Fibroblast of mammary gland (primary cell): ENCODE measurements at places on chromosomes 1 and 21.

DNA sequence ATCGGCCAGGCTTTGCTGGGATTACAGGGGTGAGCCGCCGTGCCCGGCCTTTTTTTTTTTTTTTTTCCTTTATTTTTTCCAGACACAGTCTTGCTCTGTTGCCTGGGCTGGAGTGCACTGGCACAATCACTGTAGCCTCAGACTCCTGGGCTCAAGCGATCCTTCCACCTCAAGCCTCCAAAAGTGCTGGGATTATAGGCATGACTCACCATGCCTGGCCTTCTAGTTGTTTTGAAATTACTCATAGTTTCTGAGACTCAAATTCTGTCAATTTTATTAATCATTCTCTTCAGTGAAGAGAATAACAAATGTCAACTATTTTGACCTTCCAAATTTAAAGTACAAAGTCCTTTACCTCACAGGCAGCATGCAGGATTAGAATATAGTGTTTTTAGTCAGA lies 374.5 kb downstream of the PLA2G4A start:
- DNase-seq = peak; percentile 54

DNA sequence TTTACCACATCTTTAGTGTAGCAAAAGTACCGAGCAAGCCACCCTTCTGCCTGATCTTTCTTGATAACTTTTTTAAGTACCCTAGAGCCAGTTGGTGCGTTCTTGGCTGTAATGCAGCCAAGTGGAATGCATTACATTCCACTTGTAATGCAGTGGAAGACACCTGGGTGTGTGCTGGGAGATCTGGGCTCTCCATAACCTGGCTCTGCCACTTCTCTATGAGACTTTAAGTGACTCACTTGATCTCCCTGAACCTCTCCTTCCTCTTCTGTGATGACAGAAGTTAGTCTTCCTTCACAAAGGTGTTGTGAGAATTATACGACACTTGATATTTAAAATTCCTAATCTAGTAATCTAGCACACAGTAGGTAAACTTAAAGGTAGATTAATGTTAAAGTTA lies 35.3 kb upstream of the NFIA start:
- DNase-seq = no peak

GRCh38 chr1:160569806-160570205 lies 9.5 kb downstream of the CD84 start:
- no peak for DNase-seq

DNA sequence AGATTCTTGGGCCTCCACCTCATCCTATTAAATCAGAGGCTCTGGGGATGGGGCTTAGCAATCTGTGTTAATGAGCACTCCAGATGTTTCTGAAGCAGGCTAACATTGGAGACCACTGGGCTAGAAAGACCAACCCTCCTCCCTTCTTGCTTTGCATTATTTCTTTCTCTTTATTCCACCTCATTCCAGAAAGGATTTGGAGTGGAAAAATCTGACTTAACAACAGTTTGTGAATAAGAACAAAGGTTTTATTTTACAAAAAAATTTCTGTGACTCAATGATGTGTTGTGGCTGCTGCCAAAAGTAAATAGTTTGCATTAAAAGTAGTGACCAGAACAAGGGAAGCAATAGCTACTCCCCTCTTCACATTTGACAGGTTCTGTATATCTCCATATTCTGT lies 79.4 kb downstream of the TGFB2 start:
- DNase-seq = no peak

DNA sequence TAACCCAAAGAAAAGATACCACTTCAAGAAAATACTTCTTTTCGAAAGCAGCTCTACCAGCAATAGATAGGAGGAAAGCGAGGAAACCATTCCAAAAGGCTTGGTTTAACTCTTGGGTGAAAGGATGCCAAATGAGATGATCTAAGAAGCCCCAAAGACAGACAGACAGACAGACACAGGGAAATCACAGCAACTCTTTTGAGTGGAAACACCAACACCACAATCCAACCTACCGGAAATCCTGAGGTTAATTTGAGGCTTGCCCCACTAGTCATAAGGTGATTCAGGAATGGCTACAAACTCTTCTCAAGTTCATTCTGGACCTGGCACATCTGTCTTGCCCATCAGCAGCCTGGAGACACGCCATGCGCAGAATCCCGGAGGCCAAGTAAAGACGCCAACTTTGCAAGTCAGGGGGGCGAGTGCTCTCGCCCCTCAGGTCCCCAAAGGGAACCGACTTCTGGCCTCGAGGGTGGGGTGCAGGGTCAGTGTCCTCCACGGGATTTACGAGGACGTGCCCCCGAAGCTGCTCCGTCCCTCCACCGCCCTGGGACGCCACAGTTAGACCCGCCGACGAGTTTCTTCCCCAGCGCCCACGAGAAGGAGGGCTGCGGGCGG lies 778 bp downstream of the EVI5 start:
- peak; percentile 68 for DNase-seq

DNA sequence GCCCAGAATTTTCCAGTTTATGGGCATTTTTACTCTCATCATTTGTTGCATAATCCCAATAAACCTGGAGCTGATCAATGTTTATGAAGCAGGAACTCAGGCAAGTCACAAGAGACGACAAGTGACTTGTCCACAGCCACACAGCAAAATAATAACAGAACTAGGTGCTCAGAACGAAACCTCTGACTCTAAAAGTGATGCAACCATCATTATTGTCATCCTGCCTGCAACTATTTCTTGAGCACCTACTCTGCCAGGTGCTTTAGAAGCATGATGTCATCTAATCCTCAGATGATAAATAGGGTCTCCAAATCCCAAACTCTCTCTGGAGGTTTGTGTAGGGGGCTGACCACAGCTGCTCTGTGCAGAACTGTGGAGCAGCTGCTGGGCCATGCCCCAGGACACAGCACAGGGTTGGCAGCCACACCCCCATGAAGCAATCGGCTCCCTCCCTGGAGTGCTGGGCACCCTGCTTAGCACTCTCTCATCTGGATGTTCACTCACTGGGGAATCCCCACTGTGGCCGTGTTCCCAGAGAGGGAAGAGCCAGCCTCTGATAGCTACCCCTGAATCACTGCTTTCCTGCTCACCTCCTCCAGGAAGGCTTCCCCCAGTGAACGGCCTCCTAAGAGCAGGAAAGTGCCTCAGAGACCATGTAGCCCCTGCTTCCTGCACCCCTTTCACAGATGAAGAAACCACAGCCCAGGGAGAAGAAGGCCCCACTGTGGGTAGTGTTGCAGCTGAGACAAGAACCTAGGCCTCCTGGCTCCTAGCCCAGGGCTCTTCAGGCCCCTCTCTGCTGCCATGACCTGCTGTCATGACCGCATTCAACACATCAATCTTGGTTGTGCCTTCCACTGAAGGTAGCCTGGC lies 2.1 kb downstream of the TTC22 start:
- peak; percentile 49 for DNase-seq

- DNase-seq = peak; percentile 88
These were observed 111.4 kb upstream of the HOOK1 start for GRCh38 chr1:59703226-59703917.

DNA sequence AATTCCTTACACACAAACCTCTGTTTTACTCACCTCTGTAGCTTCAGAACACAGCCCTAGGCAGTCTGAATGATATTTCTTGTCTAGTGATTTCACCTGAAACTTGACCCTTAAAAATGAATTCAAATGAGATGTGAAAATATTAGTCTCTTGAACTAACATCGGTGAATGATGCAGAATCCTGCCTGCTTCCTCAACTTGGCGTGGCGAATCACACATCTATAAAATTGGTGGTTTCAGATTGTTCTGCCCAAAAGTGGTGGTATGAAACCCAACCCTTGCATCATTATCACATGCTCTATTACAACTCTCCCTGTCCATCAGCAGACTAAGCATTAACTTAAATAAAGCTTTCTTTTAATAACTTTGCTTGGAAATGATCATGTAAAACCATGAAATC lies 26.9 kb upstream of the C1orf21 start:
- no peak for DNase-seq

DNA sequence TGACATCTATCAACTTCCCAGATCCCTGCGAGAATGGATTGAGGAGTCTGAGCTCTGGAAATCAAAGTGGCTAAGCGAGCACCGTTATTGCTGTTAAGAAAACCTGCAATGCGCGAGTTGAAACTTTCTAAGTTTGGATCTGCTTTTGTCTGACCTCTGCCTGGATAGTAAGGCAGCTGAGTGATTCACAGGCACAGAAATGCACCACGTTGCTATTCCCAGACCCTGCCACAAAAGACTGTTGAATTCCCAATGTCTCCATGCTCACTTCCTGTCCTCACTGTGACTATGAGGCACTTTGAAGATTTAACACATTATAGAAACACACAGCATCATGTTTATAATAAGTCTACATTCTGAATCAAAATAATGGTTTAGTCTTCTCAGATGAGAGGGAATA lies 27.1 kb upstream of the CNIH3 start:
- DNase-seq = peak; percentile 22

GRCh38 chr21:29232530-29233255 lies 66.0 kb upstream of the BACH1 start:
- peak; percentile 72 for DNase-seq

GRCh38 chr1:13916530-13916929 lies 216.5 kb downstream of the PRDM2 start:
- no peak for DNase-seq

GRCh38 chr1:205183676-205184335 lies 27.7 kb downstream of the DSTYK start:
- DNase-seq = peak; percentile 67

DNA sequence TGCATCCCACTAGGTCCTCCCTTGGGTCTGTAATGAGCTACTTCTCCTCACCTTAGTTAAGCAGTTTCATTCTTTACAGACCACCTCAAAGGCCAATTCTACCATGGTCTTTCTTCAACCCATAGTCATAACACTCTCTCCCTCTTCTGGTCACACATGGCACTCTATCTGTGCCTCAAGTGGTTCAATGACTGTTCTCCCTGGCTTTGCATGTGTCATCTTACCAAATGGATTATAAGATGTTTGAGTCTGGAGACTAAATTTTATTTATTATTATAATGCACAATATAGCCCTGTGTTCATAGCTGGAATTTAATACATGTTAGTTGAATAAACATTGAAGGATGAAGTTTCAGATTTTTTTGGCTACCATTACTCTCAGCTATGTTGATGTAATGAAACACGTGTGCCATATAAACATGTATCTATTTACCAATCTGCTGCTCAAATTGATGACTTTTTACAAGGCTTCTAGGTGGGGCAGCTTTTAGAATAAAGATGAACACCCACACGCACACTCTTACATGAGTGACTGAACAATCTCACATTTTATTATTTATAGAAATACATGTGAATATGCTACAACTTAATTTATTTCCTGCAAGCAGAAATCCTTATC lies 102.1 kb downstream of the RUNX1 start:
- DNase-seq = no peak

- DNase-seq = no peak
These were observed 9.1 kb downstream of the PLOD1 start for GRCh38 chr1:11943619-11944018.

DNA sequence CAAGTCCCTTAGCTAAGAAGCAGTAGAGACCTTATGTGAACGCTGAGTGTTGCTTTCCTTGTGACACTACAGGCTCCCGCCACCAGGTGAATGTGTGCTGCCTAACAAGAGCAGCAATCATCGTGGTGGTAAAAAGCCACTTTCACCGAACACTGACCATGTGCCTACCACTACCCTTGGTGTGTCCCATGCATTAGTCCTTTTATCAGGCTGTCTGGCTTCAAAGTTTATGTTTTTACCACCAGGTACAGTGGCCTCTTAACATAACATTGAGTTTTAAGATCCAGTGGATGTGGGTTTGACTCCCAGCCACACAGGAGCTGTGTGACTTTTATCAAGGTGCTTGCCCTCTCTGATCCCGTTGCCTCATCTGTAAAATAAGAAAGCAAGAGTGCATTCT lies 1.7 kb downstream of the C1QB start:
- no peak for DNase-seq

DNA sequence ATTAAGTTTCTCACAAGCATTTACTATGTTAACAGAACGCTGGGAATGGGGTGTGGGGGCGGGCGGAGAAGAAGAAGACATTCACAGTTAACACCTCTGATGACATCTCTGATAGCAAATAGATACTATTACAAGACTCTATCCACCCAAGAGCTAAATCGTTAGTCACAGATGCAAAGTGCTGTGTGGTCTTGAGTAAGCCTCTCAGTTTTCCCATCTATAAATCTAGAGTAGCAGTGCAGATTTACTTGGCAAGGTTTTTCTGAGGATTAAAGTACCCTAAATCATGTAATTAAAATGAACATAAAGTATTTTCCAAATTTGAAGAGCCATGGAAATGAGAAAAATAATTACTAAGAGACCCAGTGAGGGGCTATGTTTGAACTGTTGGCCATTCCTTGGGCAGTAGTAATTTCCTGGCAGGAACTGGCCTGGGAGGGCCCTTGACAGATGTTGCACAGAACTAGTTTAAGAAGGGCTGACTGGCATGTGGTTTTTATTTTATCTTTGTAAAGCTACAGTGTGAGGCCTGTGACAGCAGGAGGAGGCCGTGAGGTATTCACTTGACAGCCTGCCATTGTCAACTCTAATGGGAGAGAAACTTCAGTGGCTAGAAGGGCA lies 58.7 kb upstream of the APOBEC4 start:
- DNase-seq = peak; percentile 76

DNA sequence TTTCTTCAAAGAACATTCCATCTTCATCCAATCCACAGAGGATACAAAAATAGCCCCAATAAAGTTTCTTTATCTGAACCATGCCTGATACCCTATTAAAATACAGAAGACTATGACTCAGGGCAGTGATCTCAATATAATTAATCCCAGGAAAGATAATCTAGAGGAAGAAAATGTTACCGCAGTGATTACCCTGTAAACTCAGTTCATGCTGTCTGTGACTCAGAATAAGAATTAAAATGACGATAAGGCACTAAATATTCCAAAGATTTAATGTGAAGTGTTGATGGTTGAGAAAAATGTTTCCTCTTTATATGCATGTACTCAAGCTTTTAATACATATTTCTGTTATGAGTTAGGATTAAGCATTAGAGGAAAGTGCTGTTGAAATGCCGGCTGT lies 88.6 kb upstream of the LYPLAL1 start:
- peak; percentile 86 for DNase-seq

- no peak for DNase-seq
These were observed 79.3 kb downstream of the OLFML2B start for GRCh38 chr1:161944381-161944780.

- peak; percentile 82 for DNase-seq
These were observed 183.5 kb upstream of the DPYD start for GRCh38 chr1:98104289-98104688.

- no peak for DNase-seq
These were observed 624.5 kb upstream of the USP24 start for GRCh38 chr1:55839626-55840025.

DNA sequence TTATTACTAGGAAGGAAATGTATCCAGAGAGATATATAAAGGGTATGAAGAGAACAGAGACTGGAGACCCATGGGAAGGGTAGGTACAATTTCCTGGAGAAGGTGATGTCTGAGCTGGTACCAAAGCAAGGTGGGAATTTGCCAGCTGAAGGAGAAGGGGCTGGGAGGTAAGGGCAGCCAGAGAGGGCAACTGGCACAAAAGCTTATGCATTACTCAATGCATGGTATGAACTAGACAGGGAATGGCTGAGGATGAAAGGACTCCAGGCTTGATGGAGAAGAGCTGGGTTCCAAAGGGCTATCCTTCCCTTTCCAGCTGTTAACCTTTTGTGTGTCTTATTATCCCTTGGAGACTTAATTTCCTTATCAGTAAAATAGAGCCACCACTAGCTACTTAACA lies 113.6 kb upstream of the GADD45A start:
- no peak for DNase-seq

GRCh38 chr1:30249446-30250337 lies 473.7 kb downstream of the MATN1 start:
- DNase-seq = no peak
